ENCODE measurements at places on chromosomes 6 and 20.

- no peak for DNase-seq
Measured at GRCh38 chr6:42378536-42378935, 73.2 kb downstream of the TRERF1 start.

GRCh38 chr6:15708231-15708630 is 45.4 kb upstream of the DTNBP1 start:
- no peak for DNase-seq

DNA sequence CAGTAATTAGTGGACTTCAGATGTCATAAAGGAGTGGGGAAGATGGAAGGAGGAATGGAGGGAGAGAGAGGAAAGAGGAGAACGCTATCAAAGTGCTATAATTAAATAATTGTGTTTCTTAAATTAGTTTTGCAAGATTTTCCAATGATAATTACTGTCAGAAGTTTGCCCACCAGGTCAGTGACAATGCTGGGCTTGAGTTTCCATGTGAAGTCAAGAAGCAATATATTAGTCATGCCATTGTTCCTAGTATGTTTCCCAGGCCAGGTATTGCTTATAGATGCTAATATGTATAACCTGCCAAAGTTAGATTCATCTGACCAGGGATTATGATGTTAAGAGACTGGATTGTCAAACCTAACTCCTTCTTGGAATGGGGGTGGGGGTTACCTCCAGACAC is 131.9 kb downstream of the GJA10 start:
- no peak for DNase-seq

DNA sequence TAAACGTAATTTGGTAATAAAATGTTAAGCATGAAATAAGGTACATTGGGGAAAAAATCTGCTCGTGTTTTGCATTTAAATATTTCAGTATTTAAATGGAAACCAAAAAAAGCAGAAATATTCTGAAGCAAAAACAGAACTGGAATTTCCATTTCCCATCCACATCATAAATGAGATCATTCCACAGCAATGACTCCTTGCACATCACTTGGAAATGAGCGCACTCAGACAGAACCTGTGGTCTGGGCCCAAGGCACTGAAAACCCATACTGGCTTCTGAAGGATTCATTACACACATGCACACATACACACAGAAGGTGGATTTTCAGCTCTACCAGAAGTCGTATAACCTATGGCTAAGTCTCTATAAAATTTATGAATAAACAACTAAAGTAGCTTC is 174.8 kb downstream of the IBTK start:
- no peak for DNase-seq

DNA sequence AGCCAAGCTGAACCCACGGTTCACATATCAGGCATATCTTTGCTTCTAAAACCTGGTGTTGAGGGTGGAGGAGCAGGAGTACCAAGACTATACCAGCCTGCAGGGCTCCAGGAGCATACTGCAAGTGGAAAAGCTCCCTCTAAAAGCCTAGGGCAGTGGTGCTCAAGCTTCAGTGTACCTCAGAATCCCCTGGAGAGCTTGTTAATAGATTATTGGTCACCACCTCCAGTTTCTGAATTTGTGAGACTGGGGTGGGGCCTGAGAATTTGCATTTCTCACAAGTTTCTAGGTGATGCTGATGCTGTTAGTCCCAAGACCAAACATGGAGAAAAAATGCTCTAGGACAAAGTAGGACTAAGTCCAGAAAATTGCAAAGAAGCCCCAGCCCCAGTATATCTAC is 65.4 kb downstream of the FILIP1 start:
- no peak for DNase-seq

DNA sequence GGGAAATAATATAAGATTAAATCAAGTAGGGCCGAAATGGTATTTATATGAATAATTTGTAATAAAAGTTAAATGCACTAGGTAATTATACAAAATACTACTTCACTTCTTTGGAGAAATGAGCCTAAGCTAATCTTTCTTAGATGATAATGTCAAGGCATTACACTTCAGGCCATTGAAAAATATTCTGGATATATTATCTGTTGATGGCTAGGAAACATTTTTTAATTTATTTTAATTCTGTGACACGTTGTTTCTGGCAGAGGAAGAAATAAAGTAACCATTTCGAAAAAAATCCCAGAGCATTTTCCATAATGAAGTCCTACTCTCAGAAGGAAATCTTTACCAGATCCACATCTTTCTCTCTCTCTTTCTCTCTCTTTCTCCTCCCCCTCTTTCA is 133.9 kb downstream of the MMUT start:
- no peak for DNase-seq

DNA sequence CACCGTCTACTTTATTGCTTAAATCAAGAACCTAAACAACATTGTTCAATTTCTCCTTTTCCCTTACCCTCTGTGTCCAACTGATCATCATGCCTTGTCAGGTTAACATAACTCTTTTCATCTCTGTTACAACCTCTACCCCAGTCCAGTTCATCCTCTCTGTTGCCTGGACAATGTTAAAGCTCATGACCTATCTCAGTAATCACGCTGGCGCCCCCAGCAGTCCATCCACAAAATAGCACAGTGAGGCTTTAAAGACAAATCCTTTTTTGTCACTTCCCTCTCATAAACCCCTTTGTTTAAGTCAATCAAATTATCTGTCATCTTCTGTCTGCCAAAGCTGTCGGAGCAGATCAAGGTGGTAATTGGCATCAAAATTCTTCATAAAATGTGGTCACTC is 140.1 kb downstream of the QKI start:
- peak; percentile 51 for DNase-seq

DNA sequence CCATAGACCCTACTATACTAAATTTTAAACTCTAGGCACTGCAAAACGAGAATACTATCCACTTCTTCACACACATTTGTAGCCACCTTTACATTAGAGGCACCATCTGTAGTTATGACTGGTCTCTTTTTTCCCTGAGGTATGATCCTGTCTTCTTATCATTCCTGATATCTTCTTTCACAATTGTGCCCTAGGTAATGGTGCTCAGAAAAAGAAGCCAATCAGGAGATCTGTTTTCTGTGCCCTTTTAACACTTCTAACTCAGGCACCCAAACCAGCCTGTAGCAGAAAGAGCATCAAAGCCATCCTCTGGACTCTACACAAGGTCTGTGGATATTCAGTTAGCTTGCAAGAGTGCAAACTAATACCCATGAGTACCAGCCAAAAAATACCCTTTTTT is 149.7 kb upstream of the SGK1 start:
- DNase-seq, result no peak

DNA sequence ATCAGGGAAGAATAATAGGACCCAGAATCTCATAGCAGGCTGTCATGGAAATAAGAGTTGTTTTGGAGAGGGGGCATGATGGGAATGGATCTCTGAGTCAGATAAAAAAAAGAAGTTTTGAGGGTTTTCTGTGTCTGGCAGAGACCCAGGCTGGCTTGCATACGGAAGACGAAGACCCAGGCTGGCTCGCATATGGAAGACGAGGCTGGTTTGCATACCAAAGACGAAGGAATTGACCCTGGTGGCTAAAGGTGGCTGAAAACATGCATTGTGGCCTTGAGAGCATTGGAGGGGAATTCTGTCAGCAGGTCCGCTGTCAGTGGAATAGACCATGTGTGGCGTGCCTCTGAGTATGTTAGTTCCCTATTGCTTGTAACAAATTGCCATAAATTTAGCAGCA is 335.1 kb downstream of the BTBD3 start:
- no peak for DNase-seq

GRCh38 chr20:1898482-1899240 is 3.5 kb downstream of the SIRPA start:
- no peak for DNase-seq

DNA sequence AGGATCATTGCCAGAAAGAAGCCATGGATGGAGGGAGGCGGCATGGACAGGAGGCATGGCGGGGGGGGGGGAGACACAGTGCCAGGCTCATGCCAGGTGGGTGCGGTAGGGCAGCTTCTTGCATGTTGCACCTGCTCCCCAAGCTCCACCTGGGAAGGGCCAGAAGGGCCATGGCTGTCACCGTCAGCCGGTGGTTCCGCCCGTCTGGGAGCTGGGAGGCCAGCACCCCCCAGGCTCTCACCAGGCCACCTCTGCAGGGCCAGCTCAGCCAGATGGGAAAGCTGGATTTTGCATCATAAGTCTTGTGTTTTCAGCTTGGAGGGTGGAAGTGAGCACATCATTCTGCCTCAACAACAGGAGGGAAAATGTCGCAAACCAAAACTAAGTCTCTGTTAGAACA is 404.7 kb downstream of the TAF4 start:
- no peak for DNase-seq

- no peak for DNase-seq
Measured at GRCh38 chr6:18207949-18208348, 52.7 kb downstream of the KDM1B start.

- DNase-seq, result no peak
Measured at GRCh38 chr20:3839328-3839727, 7.3 kb upstream of the MAVS start.

- no peak for DNase-seq
Measured at GRCh38 chr20:4873396-4873795, 127.9 kb downstream of the SLC23A2 start.

DNA sequence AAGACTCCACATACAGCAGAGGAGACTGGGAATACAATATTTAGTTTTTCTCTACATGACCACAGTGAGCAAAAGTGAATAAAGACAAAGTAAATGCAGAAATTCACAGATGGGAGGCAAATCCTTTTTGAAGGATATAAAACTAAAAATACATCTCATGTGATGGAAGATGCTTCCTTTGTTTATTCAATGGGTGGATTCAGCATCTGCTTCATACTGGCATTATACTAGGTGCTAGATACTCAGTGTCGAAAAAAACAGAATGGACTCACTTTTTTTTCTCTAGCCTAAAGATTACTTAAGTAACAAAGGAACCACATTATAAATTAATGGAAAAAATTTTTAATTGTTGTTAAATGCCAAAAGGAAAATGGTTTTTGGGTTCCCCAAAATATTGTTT is 216.2 kb downstream of the TRDN start:
- DNase-seq, result no peak

DNA sequence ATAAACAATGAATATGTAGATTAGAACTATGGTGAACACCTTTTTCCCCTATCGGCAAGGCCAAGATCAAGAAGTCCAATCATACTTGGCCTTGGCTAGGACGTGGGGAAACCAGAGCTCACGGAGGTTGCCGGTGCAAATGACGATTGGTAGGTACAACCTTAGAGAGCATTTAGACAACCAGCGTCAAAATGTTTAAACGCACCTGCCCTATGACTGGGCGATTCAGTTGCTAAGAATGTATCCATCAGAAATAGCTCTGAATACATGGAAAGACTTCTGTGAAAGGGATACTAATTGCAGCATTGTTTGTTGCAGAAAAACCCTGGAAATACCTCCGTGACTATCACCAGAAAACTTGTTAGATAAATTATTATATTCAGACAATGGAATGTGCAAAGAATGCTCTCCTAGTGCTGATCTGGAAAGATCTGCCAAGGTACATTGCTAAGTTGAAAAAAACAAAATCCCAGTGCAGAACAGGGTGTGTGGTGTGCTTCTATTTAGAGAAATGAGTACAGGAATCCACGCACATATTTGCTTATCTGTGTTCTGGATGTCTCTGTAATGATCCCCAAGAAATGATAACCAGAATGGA is 48.0 kb upstream of the PTPN1 start:
- DNase-seq, result no peak

- no peak for DNase-seq
Measured at GRCh38 chr6:925656-926213, 232.8 kb upstream of the EXOC2 start.

DNA sequence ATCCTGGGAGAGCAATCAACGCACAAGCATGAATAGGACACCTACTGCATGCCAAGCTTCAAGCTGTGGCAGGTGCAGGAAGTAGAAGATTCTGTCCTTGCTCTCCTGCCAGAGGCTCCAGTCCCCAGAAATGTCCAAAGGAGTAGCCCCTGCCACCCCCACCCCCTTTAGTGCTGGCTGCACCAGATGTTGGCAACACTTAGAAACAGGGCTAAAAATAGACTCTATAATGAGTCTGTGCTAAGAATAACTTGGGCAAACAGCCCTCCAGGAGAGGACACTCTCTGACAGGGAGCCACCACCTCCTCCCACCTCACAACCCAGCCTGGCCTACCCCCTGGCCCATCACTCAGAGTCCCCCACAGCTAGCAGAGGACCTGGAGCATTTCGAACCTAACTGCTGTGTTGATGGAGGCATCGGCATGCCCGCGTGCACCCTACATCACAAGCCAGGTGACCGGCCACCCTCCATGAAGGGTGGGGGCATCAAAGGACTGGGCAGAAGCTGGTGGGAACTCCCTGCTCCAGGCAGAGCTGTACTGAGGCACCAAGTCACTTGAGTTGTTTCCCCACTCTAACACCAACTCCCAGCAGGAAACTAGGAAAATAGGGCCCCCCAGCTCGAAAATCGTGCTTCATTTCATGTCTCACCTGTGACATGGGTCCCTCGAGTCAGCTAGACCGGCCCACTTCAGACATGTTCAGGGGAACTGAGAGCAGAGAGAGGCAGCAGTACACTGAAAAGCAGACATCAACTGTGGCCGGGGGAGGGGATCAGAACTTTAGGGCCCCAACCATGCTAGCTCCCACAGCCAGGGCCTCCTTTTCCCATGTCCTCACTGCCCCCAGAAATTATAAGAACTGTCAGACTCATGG is 18.7 kb downstream of the TFEB start:
- no peak for DNase-seq

GRCh38 chr20:51059862-51060261 is 37.0 kb upstream of the KCNG1 start:
- DNase-seq, result no peak

GRCh38 chr6:30200551-30201281 is 12.5 kb downstream of the TRIM26 start:
- no peak for DNase-seq

- DNase-seq, result no peak
Measured at GRCh38 chr20:14664101-14664500, 326.7 kb upstream of the FLRT3 start.

DNA sequence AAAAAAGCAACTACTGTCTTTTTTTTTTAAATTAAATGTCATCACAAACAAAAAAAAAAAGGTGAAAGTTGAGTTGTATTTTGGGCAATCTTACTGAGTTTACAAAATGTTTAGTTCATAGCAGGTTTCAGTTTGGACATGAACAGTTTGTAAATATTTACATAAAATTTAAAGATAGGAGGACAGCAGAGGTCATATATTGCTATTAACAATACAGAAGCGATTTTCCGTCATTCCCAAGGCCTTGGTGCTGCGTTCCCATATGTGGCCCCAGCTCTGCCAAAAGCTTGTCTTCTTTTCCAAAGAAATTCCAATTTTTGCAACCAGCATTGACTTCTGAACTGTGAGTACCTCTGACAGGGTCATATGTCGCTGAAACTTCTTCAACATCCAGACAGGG is 5.1 kb downstream of the BACH2 start:
- no peak for DNase-seq

GRCh38 chr20:29408034-29408695 is 1849.3 kb upstream of the DEFB115 start:
- no peak for DNase-seq

- no peak for DNase-seq
Measured at GRCh38 chr20:62156254-62156556, 12.6 kb downstream of the SS18L1 start.

GRCh38 chr20:58611236-58612030 is 39.6 kb upstream of the STX16 start:
- DNase-seq, result no peak

- DNase-seq, result no peak
Measured at GRCh38 chr6:53714395-53714794, 48.8 kb upstream of the KLHL31 start.

All from activated naive CD4-positive, alpha-beta T cell treated with anti-CD3 and anti-CD28 coated beads, Interleukin-2, amount 50 U/mL, for 16 hours (primary cell).